ENCODE measurements at places on chromosomes 3 and 15.

GRCh38 chr3:125002414-125003368 lies 53.1 kb downstream of the HEG1 start:
- no peak for DNase-seq

DNA sequence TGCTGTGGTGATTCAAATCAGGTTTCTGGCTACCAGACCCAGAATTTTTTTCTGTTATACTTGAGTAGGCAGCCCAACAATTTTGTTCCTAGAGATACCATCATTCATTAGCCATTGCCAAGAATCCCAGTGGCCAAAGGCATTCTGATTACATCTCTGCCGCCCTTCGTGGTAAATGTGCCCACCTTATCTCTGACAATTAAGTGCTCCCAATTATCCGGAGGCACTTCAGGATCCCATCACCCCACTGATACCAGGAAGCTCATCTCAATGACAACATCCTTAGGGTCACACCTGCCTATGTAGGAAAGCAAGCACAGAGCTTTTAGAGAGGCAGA lies 43.2 kb upstream of the RPL35A start:
- no peak for DNase-seq

GRCh38 chr15:68022061-68022460 lies 32.1 kb upstream of the PIAS1 start:
- DNase-seq, result no peak

- DNase-seq, result no peak
Measured at GRCh38 chr3:19148768-19149091, 420 bp downstream of the KCNH8 start.

GRCh38 chr3:194485881-194486539 lies 792 bp downstream of the ATP13A3 start:
- DNase-seq, result peak; percentile 43

GRCh38 chr3:102336130-102336529 lies 98.7 kb upstream of the ZPLD1 start:
- no peak for DNase-seq

- DNase-seq, result no peak
Measured at GRCh38 chr3:123634149-123635051, 49.5 kb upstream of the HACD2 start.

DNA sequence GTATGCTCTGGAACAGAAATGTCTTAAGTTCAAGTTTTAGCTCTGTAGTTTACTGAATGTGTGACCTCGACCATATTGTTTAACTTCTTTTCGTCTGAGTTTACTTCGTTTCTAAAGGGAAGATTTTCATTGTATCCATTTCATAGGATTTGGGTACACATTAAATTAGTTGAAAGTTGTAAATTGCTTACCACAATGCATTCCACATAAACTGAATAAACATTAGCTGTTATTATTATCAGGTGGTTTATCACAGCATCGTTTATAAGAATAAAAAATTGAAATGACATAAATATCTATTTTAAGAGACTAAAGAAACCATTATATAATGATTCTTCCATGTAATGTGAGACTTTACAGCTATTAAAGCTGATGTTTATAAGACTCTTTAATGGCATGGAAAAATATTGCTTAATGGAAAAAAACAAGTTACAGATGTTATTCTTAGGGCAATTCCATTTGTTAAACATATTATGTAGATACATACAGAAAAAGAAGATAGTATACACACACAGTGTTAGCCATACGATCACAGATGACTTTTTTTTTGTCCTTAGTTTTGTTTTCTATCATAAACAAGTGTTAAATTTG lies 342.3 kb upstream of the SGO1 start:
- DNase-seq, result no peak

GRCh38 chr15:62462721-62463120 lies 297.6 kb upstream of the C2CD4B start:
- DNase-seq, result no peak

DNA sequence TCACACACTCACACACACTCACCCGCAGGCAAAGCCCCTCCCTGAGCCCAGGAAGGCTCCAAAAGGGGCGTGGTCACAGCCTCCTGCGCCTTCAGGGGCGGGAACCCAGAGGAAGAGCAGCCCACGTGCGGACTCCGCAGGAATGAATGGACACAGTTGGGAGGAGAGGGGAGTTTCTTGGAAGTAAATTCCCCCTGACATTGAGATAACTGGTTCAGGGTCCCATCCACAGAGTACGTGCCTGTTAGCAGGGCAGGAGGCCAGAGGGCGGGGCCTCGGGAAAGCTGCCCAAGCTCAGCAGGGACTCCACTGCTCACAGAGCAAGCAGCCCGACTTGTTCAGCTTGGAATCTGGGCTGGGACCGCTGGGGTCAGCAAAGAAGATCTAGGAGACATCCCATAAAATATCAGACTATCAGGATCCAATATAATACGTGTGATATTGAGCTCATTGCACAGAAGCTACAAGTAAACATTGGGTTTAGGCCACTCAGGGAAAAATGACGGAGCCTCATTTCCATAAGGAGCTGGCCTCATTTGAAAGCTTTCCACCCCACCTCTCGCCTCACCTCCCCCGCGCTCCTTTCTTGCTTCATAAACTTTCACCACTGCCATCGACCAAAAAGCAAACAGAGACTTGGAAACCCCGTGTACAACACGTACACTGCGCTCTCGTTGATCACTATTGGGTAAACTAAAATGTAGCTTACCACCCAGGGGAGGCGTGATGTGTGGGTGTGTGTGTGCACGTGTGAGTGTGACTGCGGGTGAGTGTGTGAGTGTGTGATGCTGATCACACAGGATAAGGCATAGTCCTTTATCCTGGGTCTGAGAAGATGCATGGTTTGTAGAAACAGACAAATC lies 36.0 kb downstream of the TM2D3 start:
- DNase-seq, result no peak

DNA sequence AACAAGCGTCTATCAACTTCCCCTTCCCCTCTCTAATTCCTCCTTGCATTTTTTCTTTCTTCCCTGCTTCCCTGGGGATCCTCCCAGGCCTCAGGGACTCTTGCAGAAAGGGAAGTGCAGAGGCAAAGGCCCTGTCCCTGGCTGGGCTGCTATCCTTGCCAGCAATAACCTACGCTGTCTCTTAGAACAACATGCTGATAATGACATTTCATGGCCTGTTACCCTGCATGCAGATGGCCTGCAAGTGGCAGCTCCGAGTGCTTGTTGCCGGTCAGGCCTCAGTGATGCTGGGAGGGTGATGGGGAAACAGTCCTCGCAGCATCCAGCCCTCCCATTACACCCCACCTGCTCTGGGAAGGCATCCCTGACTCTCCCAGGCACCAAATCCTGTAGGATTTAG lies 167.6 kb downstream of the RAB11A start:
- DNase-seq, result no peak

DNA sequence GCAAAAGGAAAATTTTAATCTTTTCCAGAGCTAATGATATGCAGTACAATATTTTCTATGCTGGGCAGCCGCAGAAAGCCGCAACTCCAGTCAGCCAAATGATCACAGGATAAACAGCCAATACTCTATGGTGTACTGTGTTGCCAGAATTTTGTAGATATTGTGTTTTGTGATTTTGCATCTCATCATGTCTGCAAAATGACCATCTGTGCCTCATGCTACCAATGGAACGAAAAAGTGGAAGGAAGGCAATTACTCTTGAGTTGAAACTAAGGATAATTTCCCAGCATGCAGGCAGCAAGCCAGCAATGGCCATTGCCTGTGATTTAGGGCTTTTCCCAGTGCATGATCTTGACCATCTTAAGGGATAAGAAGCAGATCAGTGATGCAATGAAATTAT lies 891.9 kb downstream of the PLOD2 start:
- DNase-seq, result no peak

- DNase-seq, result no peak
Measured at GRCh38 chr3:165835431-165835830, 1.8 kb downstream of the BCHE start.

DNA sequence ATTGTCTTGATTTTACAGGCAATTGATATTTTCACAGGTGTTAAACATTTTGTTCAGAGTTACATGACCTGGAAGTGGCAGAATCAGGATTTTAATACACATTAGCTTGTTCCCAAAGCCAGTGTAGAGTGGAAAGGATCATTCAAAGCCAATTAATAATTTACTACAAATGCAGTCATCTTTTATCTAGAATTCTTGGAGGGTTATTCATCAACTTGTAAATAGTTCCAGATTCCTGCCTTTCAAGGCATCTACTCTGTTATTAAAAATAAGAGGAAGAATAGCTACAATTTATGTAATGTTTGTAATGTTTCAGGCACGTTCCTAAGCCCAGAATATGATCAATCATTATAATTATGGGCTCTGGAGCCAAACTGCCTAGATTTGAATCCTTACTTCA lies 358.5 kb downstream of the ZNF385D start:
- DNase-seq, result no peak

- no peak for DNase-seq
Measured at GRCh38 chr3:160210799-160211221, 14.4 kb upstream of the C3orf80 start.

GRCh38 chr3:30600572-30600971 lies 5.8 kb upstream of the TGFBR2 start:
- DNase-seq, result no peak

DNA sequence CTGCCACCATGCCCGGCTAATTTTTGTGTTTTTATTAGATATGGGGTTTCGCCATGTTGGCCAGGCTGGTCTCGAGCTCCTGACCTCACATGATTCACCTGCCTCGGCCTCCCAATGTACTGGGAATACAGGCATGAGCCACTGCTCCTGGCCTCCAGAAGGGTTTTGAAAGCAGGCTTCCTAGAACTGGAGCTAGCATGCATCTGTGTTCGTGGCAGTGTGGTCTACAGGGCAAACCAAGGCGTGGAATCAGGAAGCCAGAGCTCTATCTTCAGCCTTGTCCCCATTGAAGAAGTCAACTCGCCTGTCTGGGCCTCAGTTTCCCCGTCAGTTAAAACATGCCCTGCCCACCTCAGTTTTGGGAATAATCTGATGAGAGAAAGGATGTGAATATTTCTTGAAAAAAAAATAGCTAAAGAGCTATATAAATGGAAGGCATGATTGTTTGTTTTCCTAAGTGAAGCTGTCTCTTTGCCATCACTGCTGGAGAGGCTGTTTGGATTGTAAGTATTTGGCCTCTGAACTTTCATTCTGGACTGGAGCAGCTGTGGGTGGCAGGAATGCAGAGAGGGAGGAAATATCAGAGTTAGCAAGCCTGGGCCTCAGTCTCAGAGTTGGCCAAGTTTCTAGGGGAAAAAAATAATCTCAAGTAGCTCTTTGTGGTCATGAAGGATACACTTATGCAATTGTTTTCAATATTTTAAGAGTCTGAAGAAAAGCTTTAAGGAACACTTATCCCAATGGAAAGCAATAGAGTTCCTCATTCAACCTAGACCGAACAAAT lies 36.5 kb upstream of the UACA start:
- DNase-seq, result no peak

GRCh38 chr15:48695827-48696573 lies 50.5 kb upstream of the FBN1 start:
- no peak for DNase-seq

- no peak for DNase-seq
Measured at GRCh38 chr3:47586746-47587145, 8.1 kb upstream of the CSPG5 start.

DNA sequence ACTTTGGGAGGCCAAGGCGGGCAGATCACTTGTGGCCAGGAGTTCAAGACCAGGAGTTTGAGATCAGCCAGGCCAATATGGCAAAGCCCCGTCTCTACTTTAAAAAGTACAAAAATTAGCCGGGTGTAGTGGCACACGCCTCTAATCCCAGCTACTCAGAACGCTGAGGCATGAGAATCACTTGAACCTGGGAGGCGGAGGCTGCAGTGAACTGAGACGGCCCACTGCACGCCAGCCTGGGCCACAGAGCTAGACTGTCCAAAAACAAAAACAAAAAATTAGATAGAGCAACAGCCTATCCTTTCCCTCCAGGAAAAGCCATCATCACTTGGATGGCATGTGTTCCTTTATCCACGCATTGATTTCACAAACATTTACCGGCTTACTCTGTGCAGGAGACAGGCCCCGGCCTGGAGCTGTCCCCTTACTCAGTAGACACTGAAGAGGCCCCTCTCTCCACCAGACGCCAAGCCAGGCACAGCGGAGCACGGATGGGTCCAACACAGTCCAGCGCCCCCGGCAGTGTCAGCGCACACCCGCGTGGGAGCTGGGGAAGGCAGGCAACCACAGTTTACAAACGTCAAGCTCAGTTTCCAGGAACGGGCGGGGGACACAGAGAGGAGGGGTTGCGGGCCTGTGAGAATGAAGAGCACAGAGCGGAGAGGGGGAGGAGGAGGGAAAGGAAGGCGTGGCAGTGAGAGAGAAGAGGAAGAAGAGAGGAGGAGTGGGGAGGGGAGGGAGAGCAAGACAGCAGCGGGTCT lies 3.1 kb downstream of the GP5 start:
- DNase-seq, result no peak

DNA sequence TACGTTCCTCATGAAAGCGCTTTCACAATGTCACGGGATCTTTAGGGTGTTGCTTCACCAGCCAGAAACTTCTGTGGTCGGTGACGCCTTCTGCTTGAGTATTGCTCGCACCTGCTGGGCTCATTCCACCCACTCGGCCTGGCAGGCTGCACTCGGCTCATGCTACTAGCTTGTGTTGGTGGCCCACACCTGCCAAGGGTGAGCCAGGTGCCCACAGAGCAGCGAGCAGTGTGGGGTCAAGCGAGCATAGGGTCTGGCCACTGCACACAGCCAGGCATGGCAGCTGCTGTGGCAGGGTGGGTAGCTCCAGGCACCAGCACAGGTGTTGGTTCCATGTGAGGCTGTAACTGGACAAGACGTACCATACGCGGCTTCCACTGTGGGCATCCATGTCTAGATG lies 202.9 kb upstream of the CADM2 start:
- no peak for DNase-seq

- no peak for DNase-seq
Measured at GRCh38 chr3:197393711-197394110, 95.3 kb upstream of the DLG1 start.

GRCh38 chr3:144350125-144350524 lies 378.5 kb downstream of the DIPK2A start:
- DNase-seq, result no peak

- DNase-seq, result no peak
Measured at GRCh38 chr3:18030371-18030870, 288.0 kb upstream of the TBC1D5 start.

DNA sequence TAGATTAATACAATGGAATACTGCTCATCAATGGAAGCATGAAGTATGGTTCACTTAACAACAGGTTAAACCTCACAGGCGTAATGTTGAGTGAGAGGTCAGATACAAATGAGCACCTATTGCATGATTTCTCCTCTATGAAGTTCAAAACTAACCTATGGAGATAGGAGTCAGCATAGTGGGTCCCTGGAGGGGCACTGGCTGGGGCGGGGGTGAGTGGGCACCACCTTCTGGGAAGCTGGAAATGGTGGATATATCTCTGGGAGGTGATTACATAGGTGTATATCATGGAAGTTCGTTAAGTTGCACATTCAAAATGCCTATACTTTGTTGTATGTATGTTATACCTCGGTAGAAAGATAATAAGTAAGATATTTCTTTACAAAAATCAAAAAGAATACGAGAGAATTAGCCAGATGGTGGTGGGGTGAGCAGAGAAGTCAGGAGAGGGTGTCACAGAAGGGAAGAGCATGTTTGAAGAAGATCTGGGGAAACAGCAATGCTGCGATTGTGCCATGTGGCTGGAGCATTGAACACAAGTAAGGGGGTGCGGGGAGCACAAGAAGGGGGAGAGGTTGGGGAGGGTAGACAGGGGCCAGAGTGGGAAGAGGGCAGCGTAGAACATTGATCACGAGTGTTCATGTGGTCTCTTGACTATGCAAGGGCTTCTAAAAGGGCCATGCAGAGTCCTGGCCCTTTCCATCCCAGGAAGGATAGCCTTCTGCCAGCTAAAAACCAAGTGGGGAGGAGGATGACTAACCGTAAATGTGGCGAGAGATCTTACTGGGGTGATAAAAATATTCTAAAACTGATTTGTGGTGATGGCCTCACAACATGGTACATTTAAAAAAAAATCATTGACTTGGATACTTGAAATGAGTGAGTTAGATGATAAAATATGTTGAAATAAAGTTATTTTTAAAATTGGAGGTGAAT lies 30.2 kb downstream of the ITGA11 start:
- DNase-seq, result no peak

All from endothelial cell (in vitro differentiated cells).